EL (cell line): ENCODE measurements at places on chromosomes 1 and 21.

DNA sequence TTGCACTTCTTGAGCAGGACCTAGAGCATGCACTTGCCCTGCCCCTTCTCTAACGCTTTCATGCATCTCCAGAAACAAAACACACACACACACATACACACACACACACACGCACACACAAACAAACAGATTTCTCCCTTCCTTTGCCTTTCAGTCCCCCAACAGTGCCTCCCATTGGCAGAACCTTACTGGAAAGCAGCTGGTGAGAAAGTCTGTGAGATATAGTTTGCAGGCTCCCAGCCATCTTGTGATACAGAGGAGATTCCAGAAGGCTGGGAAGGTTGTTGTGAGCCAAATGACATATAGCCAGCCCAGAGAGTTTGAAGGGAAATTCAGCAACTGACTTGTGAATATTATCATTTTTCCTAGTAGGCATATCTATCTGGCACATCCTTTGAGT is 35.9 kb upstream of the ZRANB2 start:
- no peak for DNase-seq

- peak; percentile 18 for DNase-seq
These were observed 19.3 kb downstream of the QSOX1 start for GRCh38 chr1:180173952-180174351.

DNA sequence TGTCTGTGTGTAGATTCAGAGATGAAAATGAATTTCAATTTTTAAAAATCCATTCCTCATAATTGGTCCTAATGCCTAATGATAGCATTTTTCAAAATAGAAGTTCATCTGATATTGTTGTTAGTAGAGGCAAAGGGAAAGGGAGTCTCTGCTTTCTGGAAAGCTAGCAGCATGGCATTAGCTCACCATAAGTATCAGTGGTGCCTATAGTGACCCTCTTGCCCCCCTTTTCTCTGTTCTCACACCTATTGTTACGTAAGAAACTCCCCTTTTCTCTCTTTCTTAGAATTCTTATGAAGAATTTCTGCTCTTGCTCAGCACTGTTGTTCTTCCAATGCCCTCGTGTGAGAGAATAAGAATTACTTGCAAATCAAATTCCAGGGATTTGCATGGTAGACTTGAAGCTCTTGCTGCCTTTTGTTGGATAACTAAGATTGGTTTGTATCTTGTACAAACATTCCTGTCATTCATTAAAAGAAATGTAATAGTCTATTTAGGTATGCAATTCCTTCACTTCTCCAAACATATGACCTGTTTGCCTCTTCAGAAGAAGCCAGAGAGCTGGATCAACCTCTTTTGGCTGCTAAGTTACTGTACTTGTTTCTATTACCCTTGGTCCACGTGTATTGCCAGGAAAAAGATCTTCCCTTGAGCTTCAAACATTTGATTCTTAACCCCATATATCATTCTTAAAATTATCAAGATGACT is 69.2 kb upstream of the MAGI3 start:
- DNase-seq: no peak

DNA sequence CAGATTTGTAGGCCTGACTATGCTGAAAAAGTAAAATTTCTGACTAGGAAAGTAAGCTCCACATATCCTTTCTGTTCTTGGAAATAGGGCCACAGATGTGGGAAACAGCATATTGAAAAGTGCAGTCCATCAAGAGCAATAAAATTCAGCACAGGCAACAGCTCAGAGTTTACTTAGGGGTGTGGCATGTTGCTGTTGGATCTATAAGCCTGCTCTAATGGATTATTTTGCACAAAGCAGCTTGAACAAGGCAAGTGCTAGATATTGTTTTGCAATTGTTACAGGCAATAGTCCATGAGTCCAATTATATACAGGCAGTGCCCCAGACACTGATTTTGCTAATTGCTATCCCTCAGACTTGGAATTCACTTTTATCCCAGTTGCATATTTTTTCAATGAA is 289.8 kb upstream of the SNX7 start:
- DNase-seq: no peak

- no peak for DNase-seq
These were observed 44.5 kb downstream of the ELAPOR1 start for GRCh38 chr1:109158433-109158832.

- DNase-seq: peak; percentile 20
These were observed 11.9 kb downstream of the GBP5 start for GRCh38 chr1:89260566-89261255.

DNA sequence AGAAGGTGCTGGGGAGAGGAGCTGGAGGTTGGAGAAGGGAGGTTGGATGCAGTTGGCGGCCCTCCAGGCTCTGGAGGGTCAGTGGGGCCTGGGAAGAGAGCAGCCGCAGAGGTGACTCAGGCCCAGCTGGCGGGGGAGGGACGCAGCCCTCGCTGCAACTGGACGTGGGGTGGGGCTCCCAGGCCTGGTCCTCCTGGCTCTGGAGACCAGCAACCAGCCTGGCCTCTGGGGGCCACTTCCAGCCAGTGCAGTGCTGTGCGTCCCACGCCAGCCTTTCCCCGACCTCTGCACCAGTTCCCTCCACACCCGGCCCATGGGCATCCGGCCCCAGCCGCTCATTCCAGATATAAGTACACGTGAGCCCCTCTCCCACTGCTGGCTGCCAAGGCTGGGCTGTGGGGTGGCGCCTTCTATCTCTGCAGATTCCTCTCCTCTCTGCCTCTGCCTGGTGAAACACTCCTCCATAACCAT is 38.0 kb upstream of the COL18A1 start:
- peak; percentile 98 for DNase-seq

- no peak for DNase-seq
These were observed 5.0 kb downstream of the ADGRL2 start for GRCh38 chr1:81805537-81806431.

- no peak for DNase-seq
These were observed 102.2 kb downstream of the RGL1 start for GRCh38 chr1:183907070-183907469.

- DNase-seq: no peak
These were observed 122.8 kb downstream of the LBR start for GRCh38 chr1:225304996-225305395.

GRCh38 chr1:93723110-93723509 is 41.5 kb upstream of the BCAR3 start:
- DNase-seq: peak; percentile 28
